ENCODE measurements at places on chromosomes 1 and 21.

- DNase-seq, result no peak
Measured at GRCh38 chr21:34552360-34553098, 40.5 kb upstream of the KCNE1 start.

- no peak for DNase-seq
Measured at GRCh38 chr1:9375912-9376311, 83.2 kb downstream of the SPSB1 start.

DNA sequence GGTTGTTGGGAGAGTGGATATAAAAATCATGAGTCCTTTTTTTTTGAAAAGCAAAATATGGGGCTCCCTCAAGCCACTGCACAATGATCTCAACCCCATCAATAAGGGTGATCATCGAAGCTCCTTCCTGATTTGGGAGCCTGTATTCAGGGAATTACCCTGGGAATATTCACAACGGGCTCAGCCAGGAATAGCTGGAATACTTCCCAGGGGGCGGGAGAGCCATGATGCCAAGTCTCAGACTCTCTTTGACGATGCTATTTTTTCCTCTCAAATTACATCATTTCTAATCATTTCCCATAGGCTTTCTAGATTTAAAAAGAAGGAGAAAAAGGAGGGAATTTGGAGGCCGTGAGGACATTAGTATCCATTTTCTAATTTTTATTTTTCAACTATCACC lies 18.4 kb downstream of the OLIG1 start:
- no peak for DNase-seq

DNA sequence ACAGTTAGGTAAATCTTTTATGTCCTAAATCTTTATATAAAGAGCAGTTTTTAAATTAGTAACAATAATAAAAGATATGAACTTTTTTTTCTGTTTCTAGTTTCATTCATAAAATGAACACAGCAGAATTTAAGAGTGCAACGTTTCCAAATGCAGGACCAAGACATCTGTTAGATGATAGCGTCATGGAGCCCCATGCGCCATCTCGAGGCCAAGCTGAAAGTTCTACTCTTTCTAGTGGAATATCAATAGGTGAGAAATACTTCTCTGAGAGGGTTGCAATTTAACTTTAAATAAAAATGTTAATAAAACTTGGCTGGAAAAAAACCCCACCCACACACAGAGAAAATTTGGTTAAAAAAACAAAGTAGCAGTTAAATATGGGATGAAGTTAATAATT lies 15.0 kb upstream of the ANGPTL1 start:
- no peak for DNase-seq

DNA sequence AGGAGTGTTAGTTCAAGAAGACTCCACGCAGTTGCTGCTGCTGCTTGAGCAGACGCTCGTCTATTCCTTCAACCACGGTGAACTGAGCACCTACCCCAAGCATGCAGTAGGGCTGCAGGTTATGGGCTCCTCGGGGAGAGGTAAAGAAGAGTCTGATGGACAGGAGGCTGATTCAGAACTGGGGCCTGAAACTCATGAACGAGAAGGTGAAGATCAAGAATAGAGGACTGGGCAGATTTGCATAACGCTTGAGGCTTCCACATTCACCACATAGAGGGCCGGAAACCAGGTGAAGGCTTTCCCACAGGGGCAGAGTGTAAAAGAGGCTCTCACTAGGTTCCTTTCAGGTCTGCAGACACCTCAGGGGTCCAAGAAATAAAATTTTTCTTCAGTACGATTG lies 9.1 kb downstream of the ABCA4 start:
- DNase-seq, result no peak

Measured in neuronal stem cell (in vitro differentiated cells).